ENCODE measurements at places on chromosomes 13 and 19.

GRCh38 chr19:54670576-54671357, 8.0 kb downstream of the LILRB4 start:
- no peak for DNase-seq

DNA sequence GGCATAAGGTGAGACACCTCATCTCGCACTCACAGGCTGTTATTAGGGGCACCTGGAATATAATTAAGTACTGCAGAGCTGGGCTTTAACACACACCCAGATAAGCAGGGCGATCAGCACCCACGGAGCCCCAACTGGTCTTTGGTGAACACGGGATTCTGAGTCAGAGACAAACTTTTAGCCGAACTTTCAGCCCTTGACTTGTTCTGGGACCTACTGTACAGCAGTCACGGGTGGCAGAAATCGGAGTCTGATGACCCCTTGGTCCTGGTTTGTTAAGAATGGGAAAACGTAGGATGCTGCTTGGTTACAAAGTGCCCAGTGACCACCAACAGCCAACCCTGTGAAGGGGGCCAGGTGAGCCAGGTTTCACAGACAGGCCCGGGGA, 9.0 kb downstream of the SH3GL1 start:
- no peak for DNase-seq

GRCh38 chr13:29136341-29136740, 316.2 kb downstream of the MTUS2 start:
- DNase-seq, result no peak

DNA sequence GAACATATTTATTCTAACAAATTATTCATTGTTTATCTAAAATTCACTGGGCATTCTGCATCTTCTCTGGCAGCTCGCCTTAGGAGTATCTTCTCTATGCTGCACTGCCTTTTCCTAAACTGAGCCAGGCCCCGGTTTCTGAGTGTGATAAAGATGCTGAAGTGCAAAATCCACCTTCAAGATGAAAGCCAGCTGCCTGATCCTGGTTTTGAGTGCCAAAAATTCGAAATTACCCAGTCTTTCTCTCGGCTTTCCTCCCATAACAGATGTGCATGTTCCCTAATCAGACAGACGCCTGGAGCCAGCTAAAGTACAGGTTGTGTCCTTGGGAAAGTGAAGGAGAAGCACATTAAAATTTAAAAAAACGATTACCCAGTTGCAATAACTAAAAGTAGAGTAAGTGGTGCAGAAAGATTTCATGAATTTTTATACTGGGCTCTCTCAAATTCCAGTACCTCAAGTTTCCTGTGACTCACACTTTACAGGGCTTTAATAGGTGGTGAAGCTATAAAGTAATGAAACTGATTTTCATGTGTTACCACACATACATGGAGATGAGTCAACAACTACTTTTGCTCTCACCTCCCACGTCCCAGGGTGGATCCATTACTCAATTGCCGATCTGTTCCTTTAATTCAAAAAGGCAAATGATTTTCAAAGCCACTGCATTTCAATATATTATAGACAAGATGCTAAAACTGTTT, 65.0 kb upstream of the GTF2F2 start:
- DNase-seq, result no peak

DNA sequence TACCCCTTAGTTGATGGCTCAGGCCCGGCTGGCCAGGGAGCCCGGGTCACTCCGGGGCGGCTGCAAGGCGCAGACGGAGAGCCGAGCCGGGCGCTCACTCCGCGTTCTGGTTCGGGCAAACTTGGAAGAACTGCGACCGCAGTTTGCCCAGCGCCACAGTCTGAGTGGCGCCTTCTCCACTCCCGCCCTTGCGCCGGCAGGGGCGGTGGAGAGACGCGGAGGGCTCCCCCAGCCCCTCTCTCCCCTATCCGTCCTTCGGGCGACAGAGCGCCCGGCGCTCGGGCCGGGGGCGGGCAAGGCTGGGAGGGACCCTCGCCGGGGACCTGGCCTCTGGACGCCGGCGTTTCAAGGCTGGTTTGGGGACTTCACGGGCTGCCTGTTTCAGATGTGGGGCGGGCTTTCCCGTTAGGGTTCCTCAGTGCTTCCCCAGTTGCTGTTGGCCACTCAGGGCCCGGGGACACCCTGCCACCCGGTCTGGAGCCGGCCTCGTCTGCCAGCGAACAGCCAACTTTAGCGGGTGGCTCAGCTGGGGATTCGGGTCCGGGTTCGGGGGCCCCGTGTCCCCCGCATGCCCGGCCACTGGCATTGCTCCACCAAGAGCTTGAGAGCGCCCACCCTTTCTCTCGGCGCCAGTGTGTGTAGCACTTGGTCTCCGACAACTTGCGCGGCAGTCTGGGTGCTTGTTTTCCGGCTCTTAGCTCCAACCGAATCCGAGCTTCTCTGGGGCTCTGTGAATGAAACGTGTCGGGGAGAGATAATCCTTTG, 1.5 kb downstream of the GPC6 start:
- peak; percentile 70 for DNase-seq

- no peak for DNase-seq
These were observed 798 bp upstream of the COX6B2 start for GRCh38 chr19:55355213-55355821.

GRCh38 chr19:10207026-10207425, 12.3 kb upstream of the DNMT1 start:
- no peak for DNase-seq

DNA sequence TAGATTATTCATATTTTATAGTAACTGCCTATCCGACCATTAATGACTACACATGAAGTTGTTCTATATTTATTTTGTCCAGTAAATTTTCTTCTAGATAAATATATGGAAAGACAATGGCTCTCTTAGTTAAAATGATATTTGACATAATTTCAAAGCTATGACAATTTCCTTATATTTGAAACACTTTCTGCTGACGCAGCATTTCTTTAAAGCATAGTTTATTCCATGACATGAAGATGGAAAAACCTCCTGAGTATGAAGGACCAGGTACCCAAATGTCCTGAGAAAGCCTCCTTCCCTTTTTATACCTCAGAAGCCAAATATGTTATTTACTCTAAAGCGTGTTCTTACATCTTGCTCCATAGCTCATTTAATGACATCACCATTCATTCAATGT, 831.6 kb downstream of the EFNB2 start:
- DNase-seq, result no peak

GRCh38 chr13:91516799-91517198, 118.4 kb downstream of the GPC5 start:
- no peak for DNase-seq

- no peak for DNase-seq
These were observed 5.0 kb upstream of the ZNF765 start for GRCh38 chr19:53389978-53390377.

DNA sequence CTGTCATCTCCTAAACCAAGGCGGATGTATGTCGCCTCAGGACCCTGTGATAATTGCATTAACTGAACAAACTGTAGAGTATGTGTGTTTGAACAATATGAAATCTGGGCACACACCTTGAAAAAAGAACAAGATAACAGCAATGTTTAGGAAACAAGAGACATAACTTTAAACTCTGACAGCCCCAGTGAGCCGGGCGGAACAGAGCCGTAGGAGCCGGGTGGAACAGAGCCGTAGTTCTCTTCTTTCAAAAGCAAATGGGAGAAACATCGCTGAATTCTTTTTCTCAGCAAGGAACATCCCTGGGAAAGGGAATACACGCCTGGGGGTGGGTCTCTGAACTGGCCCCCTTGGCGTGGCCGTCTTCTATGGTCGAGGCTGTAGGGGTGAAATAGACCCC, 31.8 kb upstream of the ZNF675 start:
- no peak for DNase-seq

DNA sequence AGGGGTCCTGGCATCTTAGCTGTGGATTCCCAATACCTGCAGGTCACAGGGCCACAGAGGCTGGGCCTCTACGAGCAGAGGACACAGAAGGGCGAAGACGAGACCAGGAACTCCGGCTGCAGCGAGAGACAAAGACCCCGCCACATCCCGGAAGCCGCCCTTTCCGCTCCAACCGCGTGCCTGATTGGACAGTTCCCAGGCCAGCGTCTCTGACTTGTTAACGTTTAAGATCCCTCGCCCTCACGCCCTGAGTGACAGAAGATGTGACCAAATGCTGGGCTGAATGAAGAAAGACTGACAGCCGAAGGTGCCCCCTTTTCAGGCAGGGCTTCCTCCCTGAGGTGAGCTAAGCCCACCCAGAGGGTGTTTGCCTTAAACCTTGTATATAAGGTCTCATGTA, at the start of gene ZNF98:
Gene ZNF98 (minus strand): TSS at position 136 of the 400 bp plus-strand sequence. CDS start 122 bp downstream, at position 14.
- DNase-seq, result peak; percentile 30

DNA sequence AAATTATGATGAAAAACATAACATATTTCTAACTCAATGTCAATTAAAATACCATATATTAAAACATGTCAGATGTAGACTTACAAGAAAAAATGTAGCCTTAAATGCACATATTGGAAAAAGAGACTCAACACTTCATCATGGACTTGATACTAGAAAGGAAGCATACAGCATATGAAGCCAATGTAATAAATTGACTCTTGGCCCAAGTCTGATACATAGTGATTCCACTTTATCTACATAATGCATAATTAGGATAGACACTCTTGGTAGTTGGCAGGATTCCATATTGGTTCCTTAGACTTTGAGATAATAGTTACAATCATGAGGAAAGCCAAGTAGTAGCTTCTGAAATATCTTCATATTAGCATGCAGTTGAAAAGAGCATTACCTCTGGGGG, 1067.0 kb downstream of the PCDH17 start:
- no peak for DNase-seq

GRCh38 chr19:10260141-10260584, 8.1 kb downstream of the MRPL4 start:
- no peak for DNase-seq

DNA sequence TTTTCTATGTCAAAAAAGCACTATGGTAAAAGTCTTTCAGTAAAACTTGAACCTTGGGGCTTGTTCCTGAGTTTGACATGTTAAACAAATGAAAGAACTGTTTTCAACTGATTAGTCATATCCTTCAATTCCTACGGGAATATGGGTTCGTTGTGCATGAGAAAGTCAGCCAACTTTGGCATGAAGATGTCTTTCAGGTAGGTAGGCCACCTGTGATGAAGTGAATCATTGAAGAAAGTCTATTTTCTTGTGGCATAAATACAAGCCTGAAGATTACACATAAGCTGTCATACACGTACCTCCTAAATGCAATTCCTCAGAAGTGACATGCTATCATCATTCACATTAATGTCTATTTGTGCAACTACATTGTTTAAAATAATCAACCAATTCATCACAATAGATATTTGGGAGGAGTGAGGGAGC, 513.0 kb downstream of the IRS2 start:
- DNase-seq, result no peak

DNA sequence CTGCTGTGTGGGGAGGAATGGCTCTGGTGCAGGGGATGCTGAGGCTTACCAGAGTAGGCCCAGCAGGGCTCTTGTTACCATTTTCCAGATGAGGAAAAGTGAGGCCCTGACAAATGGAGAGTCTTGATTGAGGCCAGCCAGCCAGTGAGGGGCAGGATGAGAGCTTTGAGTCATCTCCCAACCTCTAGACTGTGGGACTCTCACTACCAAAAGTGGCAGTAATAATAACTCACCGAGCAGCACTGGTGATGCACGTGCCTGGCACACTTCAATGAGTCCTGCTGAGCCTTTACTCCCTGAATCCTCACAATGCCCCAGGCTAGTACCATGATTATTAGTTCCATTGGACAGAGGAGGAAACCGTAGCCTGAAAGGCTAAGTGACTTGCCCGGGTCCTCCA, 7.8 kb downstream of the CIC start:
- DNase-seq, result no peak

DNA sequence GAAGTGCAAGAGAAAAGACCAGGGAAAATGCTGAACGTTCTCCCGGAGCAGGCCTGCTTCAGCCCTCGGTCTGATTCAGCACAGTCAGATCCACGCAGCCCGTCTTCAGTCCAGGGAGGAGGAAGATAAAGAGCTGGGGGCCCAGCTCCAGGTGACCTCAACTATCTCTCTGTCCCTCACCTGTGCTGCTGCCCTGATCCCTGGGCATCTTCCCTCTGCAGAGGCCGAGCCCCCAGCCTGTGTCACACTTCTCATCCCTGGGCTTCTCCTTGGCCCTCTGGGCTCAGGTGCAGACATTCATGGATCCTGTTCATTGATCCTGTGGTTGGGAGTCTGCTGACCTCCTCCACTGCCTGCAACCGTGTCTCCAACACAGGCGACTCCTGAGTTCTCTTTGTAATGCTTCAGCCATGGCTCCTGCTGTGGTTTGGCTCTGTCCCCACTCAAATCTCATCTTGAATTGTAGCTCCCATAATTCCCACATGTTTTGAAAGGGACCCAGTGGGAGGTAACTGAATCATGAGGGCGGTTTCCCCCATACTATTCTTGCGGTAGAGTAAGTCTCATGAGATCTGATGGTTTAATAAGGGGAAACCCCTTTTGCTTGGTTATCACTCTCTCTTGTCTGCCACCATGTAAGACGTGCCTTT, 27.9 kb downstream of the COL4A2 start:
- DNase-seq, result no peak

DNA sequence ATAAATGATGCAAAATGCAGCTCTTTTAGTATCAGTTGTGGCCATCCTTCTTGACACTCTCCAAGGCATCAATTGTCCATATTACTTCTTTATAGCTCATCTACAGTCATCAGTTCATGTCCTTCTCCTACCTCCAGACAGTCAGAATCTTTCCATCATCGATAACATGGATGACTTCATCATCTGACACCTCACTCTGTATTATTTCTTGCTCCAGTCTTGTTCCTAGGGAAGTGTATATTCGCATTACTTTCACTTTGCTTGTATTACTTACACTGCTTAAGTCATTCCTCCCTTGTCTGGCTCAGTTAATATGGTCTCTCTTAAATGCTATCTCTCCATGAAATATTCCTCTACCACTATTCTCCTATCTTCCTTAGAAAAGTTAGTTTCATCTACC, 999.1 kb upstream of the SLC10A2 start:
- no peak for DNase-seq

DNA sequence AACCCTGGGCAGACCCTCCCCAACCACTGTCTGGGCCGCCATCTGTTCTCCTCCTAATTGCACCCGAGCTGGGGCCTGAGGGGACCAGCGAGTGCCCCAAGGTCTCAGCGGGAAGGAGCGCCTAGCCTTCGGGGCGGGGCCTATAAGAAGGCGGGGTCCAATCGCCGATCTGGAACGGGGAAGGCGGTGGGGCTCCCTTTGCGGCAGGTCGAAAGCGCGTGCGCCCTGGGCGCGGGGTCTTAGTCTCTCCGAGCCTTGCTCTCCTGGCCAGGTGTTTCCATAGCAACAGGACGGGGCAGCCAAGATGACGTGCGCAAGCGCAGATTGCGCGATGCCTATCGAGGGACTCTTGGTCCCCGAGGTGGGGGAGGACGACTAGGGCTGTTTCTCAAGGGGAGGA, 2.8 kb downstream of the MAST1 start:
- DNase-seq, result peak; percentile 72

DNA sequence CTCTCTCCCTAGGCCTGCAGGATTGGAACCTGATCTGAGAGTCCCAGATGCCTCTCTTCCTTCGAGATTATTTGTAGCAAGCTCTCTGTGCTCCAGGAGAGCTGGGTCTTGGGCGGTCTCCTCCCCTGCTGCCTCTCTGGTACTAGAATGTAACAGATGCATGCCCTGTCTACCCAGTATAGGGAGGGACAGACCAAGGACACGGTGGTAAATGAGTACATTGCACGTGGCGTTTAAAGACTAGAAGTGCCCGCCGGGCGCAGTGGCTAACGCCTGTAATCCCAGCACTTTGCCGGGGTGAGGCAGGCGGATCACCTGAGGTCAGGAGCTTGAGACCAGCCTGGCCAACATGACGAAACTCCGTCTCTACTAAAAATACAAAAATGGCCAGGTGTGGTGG, 11.7 kb downstream of the SLC27A1 start:
- no peak for DNase-seq

GRCh38 chr19:40365613-40366401, 17.3 kb downstream of the PLD3 start:
- peak; percentile 88 for DNase-seq

Measured in hematopoietic multipotent progenitor cell treated with erythropoietin and hydrocortisone succinate and interleukin-3 and kit ligand, for 4 days (in vitro differentiated cells).